ENCODE measurements at places on chromosomes 16 and 17. TPM values are rescaled to one million over a fixed set of nuclear protein-coding genes. Genes with fewer than 3 reads are reported as not detected.

Gene IGFBP4
- 49.1 TPM for total RNA-seq

Gene MT4
- not detected for total RNA-seq

GRCh38 chr17:30720013-30720471 is 104.5 kb downstream of the CRLF3 start:
- no peak for DNase-seq
- no peak overlapping the region for H3K4me3 ChIP-seq
- H3K4me1 ChIP-seq, result no peaks in the 10 kb centered on the region
- H3K27ac ChIP-seq, result no peak overlapping the region
- H3K27me3 ChIP-seq, result no peaks in the 10 kb centered on the region
- H3K36me3 ChIP-seq, result no peaks in the 10 kb centered on the region

Gene PIGS
- 78.2 TPM for total RNA-seq

DNA sequence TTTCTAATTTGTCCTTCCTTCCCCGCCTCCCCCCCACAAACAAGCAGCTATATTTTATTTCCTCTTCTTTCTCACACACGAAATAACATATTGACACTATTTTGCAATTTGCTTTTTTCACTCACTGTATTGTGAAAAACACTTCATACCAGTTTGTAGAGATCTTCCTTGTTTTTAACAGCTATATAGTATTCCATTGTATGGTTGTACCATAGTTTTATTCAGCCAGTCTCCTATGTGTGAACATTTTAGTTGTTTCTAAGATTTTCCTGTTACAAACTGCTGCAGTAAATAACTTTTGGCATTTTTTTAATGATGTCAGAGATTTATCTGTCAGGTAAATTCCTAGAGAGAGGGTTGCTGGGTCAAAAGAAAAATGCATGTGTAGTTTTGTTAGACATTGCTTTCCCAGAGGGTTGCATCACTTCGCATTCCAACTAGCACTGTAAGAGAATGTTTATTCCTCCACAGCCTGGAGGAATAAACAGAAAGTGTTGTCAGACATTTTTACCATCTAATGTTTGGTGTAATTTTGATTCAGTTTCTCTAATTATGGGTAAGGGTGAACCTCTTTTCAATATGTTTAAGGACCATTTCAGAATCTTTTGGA is 101.2 kb downstream of the MRTFB start:
- no peak overlapping the region for H3K27ac ChIP-seq
- H3K4me3 ChIP-seq, result no peak overlapping the region
- DNase-seq, result no peak
- H3K36me3 ChIP-seq, result no peaks in the 10 kb centered on the region
- no peaks in the 10 kb centered on the region for H3K27me3 ChIP-seq

Gene TCAP
- 1.6 TPM for total RNA-seq

DNA sequence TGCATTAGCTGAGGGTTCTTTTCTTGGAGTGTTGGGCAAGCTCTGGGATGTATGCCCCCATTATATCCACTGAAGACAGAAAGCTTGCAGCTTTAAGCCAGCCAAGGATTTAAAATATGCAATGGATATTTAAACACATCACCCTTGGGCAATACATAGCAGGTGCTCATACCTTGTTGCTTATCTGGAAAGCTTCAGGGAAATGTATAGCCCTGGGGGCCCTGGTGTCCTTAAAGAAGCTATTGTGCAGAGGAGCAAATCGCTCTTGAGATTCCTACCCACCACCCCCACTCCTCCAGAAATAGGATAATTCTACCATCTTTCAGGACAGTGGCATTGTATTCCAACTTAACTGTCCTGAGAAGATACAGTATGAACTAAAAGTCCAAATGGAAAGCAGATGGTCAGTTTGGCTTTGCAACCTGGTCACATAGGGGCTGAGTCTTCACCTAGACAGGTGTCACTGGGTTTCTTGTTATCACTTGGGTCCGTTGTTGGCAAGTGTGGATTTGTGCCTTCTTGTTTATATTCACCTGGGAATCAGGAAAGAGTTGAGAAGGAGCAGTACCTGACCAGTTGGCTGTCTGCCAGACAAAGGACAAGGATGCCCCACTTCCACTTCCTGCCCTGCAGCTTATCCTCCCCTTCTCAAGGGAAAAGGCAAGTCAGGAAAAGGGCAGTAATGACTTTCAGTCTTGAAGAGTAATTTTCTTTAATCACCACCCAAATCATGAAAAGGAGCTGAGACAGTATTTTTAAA is 3.4 kb downstream of the ANKRD40CL start:
- peaks cover 63% of the 10 kb centered on the region for H3K4me1 ChIP-seq
- no peak overlapping the region for H3K4me3 ChIP-seq
- H3K27me3 ChIP-seq, result no peaks in the 10 kb centered on the region
- peak overlapping the region; percentile 40 for H3K27ac ChIP-seq

GRCh38 chr17:64343833-64344637 is 46.6 kb downstream of the PECAM1 start:
- H3K27ac ChIP-seq, result peak overlapping the region; percentile 81
- no peaks in the 10 kb centered on the region for H3K27me3 ChIP-seq

Gene CA4
- total RNA-seq, result not detected

GRCh38 chr16:56336711-56337110 is 88.6 kb downstream of the AMFR start:
- no peak overlapping the region for H3K4me3 ChIP-seq
- H3K27ac ChIP-seq, result no peak overlapping the region
- H3K4me1 ChIP-seq, result no peaks in the 10 kb centered on the region
- no peak for DNase-seq
- no peaks in the 10 kb centered on the region for H3K36me3 ChIP-seq

GRCh38 chr17:57557834-57558681 is 187.0 kb downstream of the CCDC182 start:
- DNase-seq, result no peak
- H3K4me1 ChIP-seq, result peaks cover 71% of the 10 kb centered on the region
- H3K36me3 ChIP-seq, result peaks cover 2% of the 10 kb centered on the region
- H3K27ac ChIP-seq, result peak overlapping the region; percentile 42
- H3K27me3 ChIP-seq, result no peaks in the 10 kb centered on the region
- H3K4me3 ChIP-seq, result no peak overlapping the region

GRCh38 chr17:77735081-77735565 is 223.4 kb upstream of the TNRC6C start:
- H3K4me1 ChIP-seq, result no peaks in the 10 kb centered on the region
- H3K36me3 ChIP-seq, result no peaks in the 10 kb centered on the region
- no peaks in the 10 kb centered on the region for H3K27me3 ChIP-seq
- no peak overlapping the region for H3K4me3 ChIP-seq
- DNase-seq, result no peak

DNA sequence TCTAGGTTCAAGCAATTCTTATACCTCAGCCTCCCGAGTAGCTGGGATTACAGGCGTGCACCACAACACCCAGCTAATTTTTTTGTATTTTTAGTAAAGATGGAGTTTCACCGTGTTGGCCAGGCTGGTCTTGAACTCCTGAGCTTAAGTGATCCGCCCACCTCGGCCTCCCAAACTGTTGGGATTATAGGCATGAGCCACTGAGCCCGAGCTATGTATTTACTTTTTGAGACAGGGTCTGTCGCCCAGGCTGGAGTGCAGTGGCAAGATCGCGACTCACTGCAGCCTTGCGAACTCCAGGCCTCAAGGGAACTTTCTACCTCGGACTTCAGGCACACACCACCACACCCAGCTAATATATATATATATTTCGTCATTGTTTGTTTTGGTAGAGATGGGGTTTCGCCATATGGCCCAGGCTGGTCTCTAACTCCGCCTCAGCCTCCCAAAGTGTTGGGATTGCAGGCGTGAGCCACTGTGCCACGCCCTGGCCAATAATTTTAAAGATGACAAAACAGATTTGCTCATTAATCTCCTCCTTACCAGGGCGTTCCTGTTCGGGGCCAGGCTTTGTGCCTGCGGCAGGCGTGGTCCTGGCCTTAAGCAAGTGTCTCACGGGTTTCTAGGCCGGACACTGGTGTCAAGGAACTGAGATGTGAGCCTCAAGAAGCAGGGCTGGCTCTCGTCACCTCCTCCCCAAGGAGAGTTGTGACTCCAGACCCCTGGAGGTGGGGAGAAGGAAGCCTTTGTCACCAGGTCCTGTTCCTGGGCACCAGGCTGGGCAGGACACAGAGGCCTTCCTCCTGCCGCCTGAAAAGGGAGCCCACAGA is 4.3 kb upstream of the NPW start:
- no peaks in the 10 kb centered on the region for H3K36me3 ChIP-seq
- H3K27me3 ChIP-seq, result no peaks in the 10 kb centered on the region
- peak overlapping the region; percentile 48 for H3K27ac ChIP-seq
- no peak overlapping the region for H3K4me3 ChIP-seq
- peak; percentile 74 for DNase-seq

Gene OR1F1
- total RNA-seq, result not detected

GRCh38 chr17:50053654-50053960 is 2.3 kb upstream of the ITGA3 start:
- no peak overlapping the region for H3K4me3 ChIP-seq
- H3K36me3 ChIP-seq, result no peaks in the 10 kb centered on the region
- no peak overlapping the region for H3K27ac ChIP-seq
- H3K27me3 ChIP-seq, result no peaks in the 10 kb centered on the region
- peaks cover 48% of the 10 kb centered on the region for H3K4me1 ChIP-seq

GRCh38 chr16:19837984-19838707 is 46.5 kb downstream of the GPRC5B start:
- H3K27ac ChIP-seq, result no peak overlapping the region
- no peaks in the 10 kb centered on the region for H3K4me1 ChIP-seq
- no peak for DNase-seq
- H3K4me3 ChIP-seq, result no peak overlapping the region

DNA sequence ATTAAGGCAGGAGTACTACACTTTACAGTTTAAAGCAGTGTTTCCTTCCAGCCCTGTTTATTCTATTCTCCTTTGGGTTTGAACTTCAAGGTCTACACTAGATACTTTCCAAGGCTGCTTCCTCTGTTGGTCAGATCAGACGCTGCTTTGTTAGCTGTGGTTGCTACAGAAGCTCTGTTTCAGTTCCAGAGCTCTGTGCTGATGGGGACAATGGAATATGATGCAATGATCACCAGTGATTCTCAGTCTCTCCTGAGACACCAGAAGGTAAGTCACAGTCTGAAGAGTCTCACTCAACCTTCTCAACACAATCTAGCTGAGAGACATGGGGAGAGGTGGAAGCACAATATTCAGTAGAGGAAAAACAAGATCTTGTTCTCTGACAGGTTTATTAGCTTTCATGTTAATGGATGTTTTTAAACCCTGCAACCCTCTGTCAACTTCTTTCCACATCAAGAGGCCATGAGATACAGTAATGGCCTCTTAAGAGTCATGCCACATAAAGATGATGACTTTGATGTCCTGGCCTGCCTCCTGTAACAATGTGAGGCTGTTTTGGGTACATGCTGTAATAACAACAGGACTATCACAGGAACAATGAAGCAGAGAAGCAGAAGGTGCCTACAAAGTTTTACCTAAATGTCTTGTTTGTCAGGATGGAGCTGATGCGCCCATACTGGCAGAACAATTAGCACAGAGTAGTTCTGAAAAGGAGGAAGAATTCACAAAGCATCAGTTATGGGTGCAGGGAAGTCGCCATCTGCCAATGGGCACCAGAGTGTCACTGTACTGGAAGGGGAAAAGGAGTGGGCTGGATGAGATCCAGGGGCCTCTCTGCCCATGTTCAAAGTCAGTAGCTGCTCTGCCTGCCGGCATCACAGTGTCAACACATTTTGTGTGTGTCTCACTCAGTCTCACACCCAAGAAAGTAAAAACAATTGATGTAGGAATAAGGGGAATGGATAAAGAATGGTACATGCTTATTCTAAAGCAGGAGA is 33.4 kb downstream of the PSME3IP1 start:
- no peak for DNase-seq
- no peak overlapping the region for H3K27ac ChIP-seq
- no peak overlapping the region for H3K4me3 ChIP-seq
- H3K36me3 ChIP-seq, result peaks cover 9% of the 10 kb centered on the region
- no peaks in the 10 kb centered on the region for H3K4me1 ChIP-seq

GRCh38 chr16:13559624-13560023 is 360.3 kb upstream of the ERCC4 start:
- no peak overlapping the region for H3K4me3 ChIP-seq
- no peak for DNase-seq
- no peaks in the 10 kb centered on the region for H3K4me1 ChIP-seq
- no peaks in the 10 kb centered on the region for H3K27me3 ChIP-seq
- no peaks in the 10 kb centered on the region for H3K36me3 ChIP-seq
- H3K27ac ChIP-seq, result no peak overlapping the region

- no peak for DNase-seq
- no peaks in the 10 kb centered on the region for H3K27me3 ChIP-seq
- H3K36me3 ChIP-seq, result no peaks in the 10 kb centered on the region
- no peak overlapping the region for H3K4me3 ChIP-seq
- H3K27ac ChIP-seq, result no peak overlapping the region
- no peaks in the 10 kb centered on the region for H3K4me1 ChIP-seq
Measured at GRCh38 chr16:79422064-79422463, 178.5 kb downstream of the MAF start.

Gene ABCC12
- not detected for total RNA-seq

Gene IRX6
- total RNA-seq, result not detected

DNA sequence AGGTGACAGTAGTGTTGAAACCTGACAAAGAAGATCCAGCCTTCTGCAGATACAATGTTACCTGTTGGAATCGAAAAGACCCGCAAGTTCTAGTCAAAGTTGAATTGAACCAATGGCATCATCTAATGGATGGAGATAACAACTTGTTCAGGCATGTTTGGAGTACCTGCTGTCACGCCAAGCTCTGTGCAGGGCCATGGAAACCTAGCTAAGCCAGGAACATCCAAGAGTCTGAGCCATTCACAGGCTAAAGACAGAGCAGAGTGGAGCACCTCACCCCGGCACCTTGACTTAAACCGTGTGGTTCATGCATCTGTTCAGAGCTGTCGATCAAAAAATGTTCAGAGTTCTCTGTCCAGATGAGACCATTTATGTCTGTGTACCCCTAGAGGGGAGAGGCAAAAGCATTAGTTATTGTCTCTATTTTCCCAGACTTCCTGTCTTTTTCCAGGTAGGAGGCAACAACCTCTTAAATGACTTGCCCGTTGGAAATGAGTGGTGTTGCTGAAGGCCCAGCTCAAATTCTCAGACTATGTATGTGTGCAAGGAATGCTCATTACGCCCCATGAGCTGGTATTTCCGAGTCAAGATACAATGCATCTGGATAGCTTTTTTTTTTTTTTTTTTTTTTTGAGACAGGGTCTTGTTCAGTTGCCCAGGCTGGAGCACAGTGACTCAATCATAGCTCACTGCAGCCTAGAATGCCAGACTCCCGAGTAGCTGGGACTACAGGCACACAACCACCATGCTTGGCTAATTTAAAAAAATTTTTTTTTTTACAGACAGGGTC is 44.9 kb upstream of the XYLT1 start:
- H3K27ac ChIP-seq, result no peak overlapping the region
- H3K4me3 ChIP-seq, result no peak overlapping the region
- DNase-seq, result no peak
- H3K27me3 ChIP-seq, result no peaks in the 10 kb centered on the region
- no peaks in the 10 kb centered on the region for H3K36me3 ChIP-seq

Gene C17orf100
- 3.1 TPM for total RNA-seq
